SK-N-SH treated with all-trans-retinoic acid at 6 μM for 48 hours (cell line): ENCODE measurements at places on chromosomes 6 and 20.

- ATAC-seq = no peak
Measured at GRCh38 chr6:166664135-166664534, 37.1 kb upstream of the RPS6KA2 start.

DNA sequence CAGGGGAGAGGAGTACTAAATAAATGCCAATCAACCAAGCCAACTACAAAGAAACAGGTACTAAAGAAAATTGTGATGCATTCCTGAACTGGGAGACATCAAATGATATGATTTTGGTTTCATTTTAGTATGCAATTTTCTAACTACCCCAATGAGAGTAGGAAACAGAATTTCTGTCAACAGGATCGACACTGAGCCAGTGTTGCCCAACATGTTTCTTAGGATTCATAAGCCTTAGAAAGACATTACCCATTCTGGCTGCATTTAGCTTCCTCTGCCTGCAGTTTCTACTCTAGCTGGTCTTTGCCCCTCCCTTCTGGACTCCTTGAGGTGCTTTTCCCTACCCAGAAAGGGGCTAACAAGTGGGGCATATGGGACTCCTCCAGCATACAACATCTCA lies 49.8 kb downstream of the KCTD20 start:
- ATAC-seq = no peak; the same call in 1 of the 3 replicates

GRCh38 chr6:22582417-22583205 lies 13.2 kb downstream of the HDGFL1 start:
- ATAC-seq = no peak

DNA sequence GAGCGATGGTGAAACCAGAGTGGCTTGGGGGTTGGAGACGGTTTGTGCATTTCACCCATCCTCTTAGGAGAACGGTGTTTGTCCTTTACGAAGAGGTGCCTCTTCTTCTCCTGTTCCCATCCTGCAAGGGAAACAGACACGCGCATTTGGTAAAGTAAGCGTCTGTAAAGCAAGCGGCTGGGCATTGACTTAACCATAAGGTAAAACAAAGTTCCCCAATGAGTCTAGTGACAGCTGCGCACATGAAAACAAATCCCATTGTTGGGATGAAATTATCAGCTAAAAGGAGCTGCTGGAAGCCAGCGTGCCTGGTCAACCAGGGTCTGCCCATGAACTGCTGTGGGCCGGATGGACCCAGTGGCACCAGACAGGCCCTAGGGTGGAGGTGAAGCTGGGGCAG lies 5.8 kb downstream of the BHLHE23 start:
- no peak for ATAC-seq

DNA sequence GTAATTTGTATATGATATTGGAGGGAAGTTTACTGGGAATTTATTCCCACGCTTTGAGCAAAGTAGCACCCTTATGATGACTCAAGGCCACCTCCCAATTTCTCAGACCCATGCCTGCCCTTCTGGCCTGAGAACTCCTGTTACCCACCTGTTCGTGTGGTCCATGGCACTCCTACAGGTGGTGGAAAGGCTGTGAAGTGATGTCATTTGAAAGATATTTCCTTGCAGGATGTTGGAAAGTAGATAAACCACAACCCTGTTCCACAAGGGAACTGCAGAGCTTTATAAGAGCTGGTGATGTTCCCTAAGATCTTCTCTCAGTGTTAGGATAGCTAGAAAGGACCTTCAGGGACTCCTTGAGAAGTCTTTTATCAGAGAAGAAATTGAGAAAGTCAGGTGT lies 70.5 kb downstream of the ADGRG6 start:
- no peak for ATAC-seq

DNA sequence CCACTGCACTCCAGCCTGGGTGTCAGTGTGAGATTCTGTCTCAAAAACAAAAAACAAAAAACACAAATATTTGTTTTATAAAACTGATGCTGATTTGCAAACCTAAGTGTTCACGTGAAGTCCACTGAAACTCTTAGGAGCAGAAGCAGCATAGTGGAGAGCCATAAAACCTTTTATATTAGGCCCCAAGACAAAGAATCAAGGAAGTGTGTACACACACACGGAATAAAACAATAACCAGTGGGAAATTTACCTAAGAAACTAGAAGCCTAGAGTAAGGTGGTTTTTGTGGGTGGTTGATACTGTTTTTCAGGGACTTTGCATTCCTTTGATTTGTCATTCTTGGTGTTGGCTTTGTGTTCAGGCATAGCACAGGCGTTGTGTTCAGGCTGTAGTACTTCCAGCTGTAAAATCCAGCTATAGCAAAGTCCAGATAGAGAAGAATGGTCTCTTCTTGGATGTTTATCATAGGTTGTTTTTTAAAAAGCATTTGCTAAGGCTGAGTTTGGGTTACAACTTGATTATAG lies 61.3 kb downstream of the ATRN start:
- no peak for ATAC-seq

DNA sequence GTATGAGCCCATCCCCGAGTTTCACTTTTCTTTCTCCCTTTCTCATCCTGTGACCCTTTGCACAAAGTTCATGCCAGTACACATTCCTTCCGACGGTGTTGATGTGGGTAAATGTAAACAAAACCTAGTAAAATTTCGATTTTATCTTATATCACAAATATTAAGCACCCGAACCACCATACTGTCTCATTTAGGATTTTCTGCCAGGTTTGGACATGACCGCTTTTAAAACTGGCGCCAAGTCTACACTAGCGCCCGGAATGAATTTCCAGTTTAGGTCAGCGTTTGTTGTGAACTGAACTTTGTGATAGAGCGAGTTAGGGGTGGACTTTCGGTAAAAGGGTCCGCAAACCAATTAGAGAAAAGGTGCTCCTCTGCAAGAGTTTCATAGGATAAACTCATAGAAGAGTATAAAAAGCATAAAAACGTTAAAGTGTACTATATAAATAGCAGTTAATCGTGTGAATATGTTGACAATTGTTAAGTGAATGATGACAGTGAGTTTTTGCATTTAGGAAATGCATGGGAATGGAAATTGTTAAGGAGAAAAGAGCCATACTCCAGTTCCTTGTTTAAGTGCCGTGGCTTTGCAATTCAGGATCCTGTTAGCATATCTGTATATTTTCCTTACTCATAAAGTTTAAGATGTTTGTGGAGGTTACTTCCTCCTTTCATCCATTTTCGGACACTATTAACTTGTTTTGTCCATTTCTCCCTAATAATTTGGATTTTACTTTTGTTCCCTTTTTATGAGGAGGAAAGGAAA lies 937 bp downstream of the AKAP7 start:
- no peak; the same call in 2 of the 3 replicates for ATAC-seq

DNA sequence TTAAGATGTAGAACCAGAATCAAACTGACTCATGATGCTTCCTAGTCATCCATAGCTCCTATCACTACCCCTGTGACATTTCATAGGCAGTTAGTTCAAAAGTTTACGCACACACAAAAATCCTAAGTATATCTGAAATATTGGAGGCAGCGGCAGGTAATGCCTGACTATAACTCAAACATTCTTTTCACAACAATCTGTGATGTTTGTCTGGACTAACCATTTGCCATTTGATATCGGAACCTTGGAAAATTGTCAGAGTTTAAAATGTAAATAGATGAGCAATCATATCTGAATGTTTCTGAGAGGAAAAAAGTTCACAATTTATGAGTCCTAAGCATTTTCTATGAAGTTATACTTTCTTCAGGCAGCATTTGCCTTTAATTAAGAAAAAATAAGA lies 1078.2 kb downstream of the EPHA7 start:
- ATAC-seq = no peak
